ENCODE measurements at places on chromosomes 7 and 10. TPM values are rescaled to one million over a fixed set of nuclear protein-coding genes. Genes with fewer than 3 reads are reported as not detected.

Gene TMEM209
- 29.2 TPM for total RNA-seq

Gene NOC3L
- 21.8 TPM for total RNA-seq

Gene CCDC172
- not detected for total RNA-seq

Gene PARP12
- total RNA-seq = 3.4 TPM

Gene IL2RA
- total RNA-seq = not detected

Gene SDK1
- 39.6 TPM for total RNA-seq

Gene WBP1L
- total RNA-seq = 30.7 TPM

Gene OR13A1
- total RNA-seq = 0.38 TPM

Gene SMKR1
- 1.7 TPM for total RNA-seq

Gene RAPGEF5
- 9.7 TPM for total RNA-seq

Gene CPVL
- 22.1 TPM for total RNA-seq

Gene MALRD1
- 1.2 TPM for total RNA-seq

Gene PTF1A
- total RNA-seq = 50.7 TPM

Gene SERPINE1
- 0.11 TPM for total RNA-seq

Gene ENTPD1
- total RNA-seq = not detected

Gene HPSE2
- 0.10 TPM for total RNA-seq

Gene TET1
- 36.2 TPM for total RNA-seq

Gene GNGT1
- not detected for total RNA-seq

Gene ACBD7
- 10.7 TPM for total RNA-seq

Gene PCLO
- total RNA-seq = 11.9 TPM

Gene SLC25A13
- 58.0 TPM for total RNA-seq

Gene HECTD2
- 33.1 TPM for total RNA-seq

Gene CCDC7
- 9.5 TPM for total RNA-seq

Gene AZGP1
- total RNA-seq = not detected

Gene PRSS1
- 26.9 TPM for total RNA-seq

Gene TBX20
- total RNA-seq = not detected

Gene DGKI
- total RNA-seq = 0.91 TPM

Gene CDK1
- total RNA-seq = 39.2 TPM

Gene SLC35B4
- total RNA-seq = 31.6 TPM

Gene COL17A1
- 0.86 TPM for total RNA-seq

Gene NRG3
- 32.2 TPM for total RNA-seq

Gene FAM171A1
- total RNA-seq = 86.1 TPM

Gene SUGCT
- 5.7 TPM for total RNA-seq

Gene CRHR2
- not detected for total RNA-seq

Gene GPR26
- total RNA-seq = not detected

Gene SPAM1
- total RNA-seq = not detected

Gene OR9A2
- not detected for total RNA-seq

Gene BMPER
- total RNA-seq = 0.69 TPM

Gene HABP2
- 112 TPM for total RNA-seq

Gene TMEM196
- 0.55 TPM for total RNA-seq

Gene PNLIP
- not detected for total RNA-seq

Gene INTS1
- total RNA-seq = 150 TPM

Gene STOX1
- 8.0 TPM for total RNA-seq

Gene RBM28
- 56.7 TPM for total RNA-seq

Gene ACTR3C
- 2.3 TPM for total RNA-seq

Gene GPER1
- 0.64 TPM for total RNA-seq

Gene TRAPPC14
- 29.6 TPM for total RNA-seq

Gene CACNB2
- 6.5 TPM for total RNA-seq

Gene TFR2
- total RNA-seq = 0.62 TPM

Gene EGFR
- total RNA-seq = 43.8 TPM

Gene NPC1L1
- total RNA-seq = 21.2 TPM
